ENCODE measurements at places on chromosomes 12 and 14.

DNA sequence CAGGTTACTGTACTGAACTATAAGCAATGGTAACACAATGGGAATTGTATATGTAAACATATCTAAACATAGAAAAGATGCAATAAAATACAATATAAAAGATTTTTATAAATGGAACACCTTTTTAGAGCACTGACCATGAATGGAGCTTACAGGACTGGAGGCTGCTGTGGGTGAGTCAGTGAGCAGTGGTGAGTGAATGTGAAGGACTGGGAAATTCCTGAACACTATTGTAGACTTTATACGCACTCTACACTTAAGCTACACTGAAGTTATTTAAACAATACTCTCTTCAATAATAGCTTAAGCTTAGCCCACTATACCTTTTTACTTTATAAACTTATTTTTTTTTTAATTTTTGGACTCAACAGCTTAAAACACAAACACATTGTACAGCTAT is 313.5 kb downstream of the KCNC2 start:
- no peak for DNase-seq

DNA sequence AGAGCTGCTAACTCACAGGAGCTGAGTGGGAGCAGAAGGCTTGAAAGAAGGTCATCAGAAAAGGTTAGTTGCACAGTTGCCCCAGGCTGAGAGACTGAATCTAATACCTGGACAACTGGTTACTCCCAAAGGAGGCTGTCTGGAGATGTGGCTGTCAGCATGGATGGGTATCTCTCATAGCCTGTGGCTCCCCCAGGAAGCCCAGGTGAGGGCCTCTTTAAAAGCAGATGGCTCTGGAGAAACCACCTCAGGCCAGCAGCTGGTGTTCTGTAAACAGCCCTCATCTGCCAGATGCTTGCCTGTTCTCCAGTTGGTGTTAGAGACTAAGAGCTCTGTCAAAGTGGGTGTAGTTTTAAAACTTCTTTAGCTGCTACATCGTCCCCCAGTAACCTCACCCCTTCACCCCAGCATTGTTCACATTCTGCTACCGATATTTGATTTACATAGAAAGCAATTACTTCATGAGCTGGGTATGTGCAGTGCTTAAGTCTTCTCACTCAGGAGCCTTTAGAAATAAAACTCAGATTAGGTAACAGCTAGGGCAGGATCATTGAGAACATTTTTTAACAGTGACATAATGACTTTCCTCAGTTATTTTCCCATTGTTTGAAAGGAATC is 25.8 kb downstream of the DACT1 start:
- peak; percentile 42 for DNase-seq

- peak; percentile 72 for DNase-seq
These were observed 1.4 kb upstream of the CCDC85C start for GRCh38 chr14:99605299-99605961.

- DNase-seq = no peak
These were observed 20.5 kb downstream of the RAP1B start for GRCh38 chr12:68631227-68631626.

DNA sequence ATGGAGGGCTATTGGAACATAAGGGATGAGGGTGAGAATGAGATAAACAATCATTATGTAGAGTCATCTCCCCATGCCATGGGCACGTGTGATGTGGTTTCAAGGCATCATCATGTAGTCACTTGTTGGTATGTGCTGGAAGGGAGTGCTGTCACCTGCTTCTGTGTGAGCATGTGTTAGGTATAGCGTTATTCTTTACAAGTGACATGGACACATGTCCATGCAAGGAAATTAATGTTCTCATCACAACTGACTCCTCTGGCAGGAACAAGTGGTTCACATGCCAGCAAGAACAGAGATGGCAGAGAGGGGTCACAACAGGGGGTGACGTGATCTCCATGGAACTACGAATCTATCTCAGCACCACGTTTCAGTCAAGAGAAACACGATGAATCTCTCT is 815.8 kb downstream of the BCL11B start:
- no peak for DNase-seq

DNA sequence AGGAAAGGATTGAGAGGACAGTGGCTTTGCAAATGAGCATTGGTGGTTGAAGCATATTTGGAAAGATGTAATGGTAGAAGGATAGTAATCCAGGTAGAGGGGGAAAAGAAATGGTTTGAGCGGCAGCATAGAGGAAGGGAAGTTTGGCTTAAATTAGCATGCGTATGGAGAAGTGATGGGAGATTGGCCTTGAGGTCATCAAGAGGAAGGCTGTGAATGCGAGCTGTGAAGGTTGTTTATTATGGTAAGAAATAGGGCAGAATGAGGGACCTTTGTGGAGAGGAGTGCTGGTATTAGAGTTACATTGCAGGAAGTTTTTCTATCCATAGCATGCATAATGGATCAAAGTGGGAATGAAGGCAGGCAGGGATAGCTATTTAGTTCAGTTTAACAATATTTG is 162.1 kb downstream of the TMTC2 start:
- no peak for DNase-seq

DNA sequence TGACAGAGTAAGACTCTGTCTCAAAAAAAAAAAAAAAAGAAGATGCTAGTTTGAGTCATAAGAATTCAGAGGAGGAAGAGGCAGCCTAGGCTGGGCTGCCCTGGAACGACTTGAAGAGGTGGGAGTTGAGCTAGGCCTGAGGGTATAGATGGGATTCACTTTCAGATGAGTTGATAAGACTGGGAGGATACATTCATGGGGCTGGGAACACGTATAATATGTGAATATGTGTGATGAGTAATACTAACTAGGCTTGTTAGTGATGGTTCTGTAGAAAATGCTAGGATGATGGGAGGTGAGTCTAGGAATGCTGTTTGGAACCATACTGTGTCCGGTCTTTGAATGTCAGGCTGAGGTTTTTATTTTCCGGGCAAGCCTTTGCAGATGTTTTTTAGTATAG is 9.0 kb downstream of the PLEKHA5 start:
- DNase-seq = peak; percentile 97

GRCh38 chr12:125175576-125175975 is 110.3 kb downstream of the AACS start:
- DNase-seq = no peak

DNA sequence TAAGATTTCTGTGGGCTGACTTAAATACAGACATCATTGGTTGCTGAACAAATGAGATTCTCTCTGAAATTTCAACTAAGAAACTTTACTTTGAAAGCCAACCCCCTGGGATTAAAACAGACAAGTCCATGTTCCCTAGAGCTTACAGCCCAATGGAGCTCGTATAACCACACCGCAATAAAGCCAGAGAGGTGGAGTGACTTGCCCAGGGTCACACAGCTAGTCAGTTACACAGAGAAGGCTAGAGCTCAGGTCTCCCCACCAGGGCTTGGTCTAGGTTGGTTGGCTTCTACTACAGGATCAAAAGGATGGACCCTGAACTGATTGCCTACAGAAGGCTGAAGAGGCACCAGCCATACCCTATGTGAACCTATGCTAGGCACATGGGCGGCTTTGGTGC is 8.9 kb upstream of the LTBP2 start:
- no peak for DNase-seq

Measured in RPMI7951 (cell line).